Right hindlimb (tissue), 1 donor: ENCODE measurements at places on chromosomes 6 and 20.

DNA sequence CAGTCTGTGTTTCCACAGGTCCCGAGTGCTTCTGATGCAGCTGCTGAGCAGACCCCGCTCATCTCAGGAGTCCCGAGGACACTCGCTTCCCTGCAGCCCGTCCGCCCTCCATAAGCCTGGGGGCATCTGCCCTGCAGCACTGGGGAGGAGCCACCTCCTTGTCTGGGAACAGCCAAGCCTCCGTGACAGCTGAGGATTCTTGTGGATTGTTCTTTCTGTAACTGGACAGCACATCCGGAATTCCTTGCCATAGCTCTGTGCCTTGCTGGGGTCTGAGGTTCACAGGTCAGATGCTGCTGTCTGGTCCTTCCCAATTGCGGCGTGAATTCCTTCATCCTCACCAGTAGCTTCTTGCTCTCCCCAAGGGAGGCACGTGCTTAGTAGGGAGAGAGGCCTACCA lies 38.4 kb upstream of the FNDC1 start:
- no peak for DNase-seq

DNA sequence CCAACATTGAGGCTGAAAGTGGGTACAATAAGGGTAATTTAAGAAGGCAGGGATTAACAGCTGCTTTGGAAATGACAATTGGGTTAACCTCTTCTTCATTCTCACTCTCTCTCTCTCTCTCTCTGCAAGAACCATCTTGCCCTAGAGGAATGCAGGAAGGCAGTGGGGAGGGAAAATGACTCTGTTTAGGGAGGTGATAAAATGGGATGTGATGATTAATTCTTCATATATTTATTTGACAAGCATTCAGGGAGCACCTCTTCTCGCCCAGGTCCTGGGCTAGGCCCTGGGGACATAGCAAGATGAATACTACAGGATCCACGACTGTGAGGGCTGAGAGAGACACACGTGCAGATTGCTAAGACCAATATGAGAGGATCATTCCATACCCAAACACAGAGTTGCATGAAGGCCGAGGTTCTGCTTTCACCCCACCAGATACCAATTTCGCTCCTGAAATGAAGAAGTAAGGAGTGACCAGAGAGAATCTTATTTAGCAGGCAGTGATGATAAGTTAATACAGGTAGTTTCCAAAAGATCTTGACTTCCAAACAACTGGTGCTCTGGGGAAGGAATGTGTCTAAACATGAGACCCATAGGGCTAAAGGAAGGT lies 13.3 kb upstream of the PTPN1 start:
- no peak for DNase-seq

GRCh38 chr6:45727228-45727627 lies 288.4 kb downstream of the CLIC5 start:
- no peak for DNase-seq

DNA sequence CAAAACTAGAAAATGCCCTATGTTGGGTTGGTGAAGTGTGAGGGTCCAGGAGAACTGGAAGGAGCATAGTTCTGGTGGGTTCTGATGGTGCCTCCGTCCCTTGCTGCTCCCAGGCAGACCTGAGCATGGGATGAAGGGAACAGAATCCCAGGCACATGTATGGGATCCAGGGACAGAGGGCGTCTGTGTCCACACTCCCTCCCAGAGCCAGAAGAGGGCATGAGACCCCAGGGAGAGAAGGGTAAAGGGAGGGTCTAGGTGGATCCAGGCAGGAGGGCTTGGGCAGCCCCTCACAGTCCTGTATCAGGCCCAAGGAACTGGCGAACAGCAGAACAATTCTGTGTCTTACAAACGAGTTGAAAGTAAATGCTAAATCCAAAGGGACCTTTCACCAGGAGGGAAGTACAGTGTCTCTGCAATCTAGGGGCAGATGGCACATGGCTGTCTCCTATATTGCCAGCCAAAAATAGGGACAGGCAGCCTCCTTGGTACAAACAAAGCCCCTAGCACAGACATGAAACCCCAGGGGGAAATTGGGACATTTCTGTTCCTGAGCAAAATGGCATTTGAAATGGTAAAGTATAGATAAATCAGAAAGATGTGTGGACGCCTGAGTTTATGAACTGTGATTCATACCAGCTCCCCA lies 2.5 kb upstream of the BPIFA1 start:
- DNase-seq, result no peak

- no peak for DNase-seq
These were observed at the start of gene RBPJL for GRCh38 chr20:45306431-45306982. RBPJL (plus strand) TSS chr20:45306840; CDS start chr20:45306923, 83 bp downstream.

DNA sequence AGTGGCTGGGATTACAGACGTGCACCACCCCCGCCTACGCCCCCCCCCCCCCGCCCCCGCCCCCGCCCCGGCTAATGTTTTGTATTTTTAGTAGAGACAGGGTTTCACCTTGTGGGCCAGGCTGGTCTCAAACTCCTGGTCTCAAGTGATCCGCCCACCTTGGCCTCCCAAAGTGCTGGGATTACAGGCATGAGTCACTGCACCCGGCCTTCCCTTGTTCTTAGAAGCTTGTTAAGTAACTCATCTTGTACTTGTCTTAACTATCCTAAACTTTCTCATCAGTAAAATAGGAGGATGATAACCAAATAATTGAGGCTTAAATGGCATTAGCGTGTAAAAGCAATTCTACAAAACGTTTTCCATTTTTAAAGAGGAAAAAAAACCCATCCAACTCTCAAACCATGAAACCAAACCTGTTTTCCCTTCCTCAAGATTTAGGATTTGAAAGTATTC lies 4.2 kb downstream of the CDYL start:
- DNase-seq, result no peak

- no peak for DNase-seq
These were observed 14.4 kb downstream of the ADRM1 start for GRCh38 chr20:62317167-62317655.

DNA sequence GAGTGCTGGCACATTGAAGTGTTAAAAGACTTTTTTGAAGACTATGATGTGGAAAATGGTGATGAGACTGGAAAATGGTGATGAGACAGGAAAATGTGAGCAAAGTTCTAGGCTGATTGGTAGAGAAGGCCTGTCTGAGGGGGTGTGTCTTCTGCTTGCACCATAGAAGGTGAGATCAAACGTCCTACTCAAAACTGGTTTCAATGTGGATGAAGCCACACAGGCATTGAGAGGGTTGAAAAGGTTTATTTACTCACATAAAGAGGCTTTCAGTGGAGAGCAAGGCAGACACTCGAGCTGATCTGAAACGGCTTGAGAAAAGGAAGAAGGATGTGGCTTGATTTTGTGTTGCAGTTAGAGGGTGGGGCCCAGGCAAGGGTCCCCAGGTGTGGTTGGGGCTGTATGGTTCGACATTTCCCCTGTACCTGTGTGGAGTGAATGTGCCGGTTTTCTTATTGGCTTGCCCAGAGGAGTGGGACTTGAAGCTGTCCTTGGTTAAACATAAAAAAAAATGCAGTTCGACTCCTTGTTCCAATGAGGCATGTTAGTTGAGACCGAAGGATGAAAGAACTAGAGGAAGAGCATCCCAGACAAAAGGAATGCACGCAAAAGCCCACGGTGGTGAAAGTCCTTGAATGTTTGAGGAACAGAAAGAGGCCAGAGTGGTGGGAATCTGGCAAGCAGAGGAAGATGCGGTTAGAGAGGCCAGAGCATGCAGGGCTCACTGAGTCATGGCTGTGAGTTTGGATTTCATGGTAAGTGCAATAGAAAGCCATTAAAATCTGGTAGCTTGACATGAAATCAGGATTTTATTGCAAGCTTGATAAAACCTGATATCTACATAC lies 172.3 kb downstream of the EPM2A start:
- DNase-seq, result no peak

- DNase-seq, result no peak
These were observed 37.6 kb upstream of the CHMP4B start for GRCh38 chr20:33773412-33774089.

DNA sequence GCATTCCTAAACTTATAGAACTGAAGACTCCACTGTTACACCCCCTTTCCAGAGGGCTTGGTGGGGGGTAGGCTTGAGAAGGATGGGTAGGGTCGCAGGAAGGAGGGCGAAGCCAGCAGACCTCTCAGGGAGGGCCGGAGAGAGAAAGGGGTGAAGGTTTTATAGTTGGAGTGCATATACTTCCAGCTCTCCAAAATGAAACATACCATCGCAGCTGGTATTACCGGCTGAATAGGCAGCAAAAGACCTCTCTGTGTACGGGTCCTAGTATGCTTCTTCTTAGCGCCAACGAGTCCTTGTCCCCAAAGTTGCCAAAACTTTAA lies 1.0 kb upstream of the VGLL2 start:
- no peak for DNase-seq

- no peak for DNase-seq
These were observed 43.9 kb downstream of the PLCB1 start for GRCh38 chr20:8175741-8176675.

DNA sequence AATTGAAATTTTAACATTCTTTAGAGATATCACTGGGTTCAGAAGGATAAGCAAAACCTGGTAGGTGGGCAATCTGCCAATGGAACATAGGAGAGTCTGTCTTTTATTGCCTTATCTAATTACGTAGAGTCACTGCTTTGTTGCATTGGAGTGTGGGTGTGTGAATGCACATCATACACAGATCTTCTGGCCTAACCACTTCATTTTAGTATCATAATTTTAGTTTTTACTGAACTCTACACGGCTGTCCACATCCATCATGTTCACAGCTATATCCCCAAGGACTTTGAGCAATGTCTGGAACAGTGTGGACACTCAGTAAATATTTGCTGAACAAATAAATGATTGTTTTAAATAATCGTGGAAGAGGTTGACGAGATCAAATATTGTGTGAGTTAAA lies 104.6 kb upstream of the AKIRIN2 start:
- DNase-seq, result peak; percentile 40

DNA sequence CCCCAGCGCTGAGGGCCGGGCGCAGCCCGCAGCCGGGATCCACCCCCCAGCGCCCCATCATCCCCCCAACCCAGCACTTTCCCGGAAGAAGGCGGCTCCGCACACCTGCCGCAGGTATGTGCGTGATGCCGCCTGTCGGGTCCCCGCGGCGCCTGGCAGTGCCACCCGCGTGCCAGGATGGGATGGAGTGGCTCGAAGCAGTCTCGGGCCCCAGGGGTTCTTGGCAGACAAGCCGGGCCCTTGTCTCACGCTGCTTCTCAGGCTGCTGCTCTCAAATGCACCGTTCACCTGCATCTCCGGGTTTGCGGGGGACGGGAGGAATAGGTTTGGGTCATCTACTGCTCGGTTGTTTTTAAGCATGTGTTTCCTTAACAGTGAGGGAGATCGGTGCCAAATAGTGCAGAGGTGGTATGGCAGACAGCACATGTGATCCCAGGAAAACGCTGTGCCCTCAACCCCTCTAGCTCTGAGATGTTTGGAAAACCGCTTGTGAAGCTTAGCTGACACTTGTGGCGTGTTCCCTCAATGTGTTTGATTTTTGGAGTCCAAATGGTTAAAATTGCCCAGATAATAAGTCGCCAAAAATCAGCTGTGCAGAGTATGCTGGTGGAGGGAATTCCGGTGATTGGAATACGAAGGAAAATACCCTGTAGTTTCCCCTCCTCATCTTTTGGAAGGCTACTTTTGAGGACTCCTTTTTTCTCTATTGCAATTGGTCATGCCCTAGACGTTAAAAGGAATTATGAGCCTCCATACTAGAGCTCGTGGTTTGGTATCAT lies 926 bp downstream of the MYLIP start:
- DNase-seq, result peak; percentile 44

GRCh38 chr6:54907355-54907754 lies 60.8 kb downstream of the FAM83B start:
- DNase-seq, result no peak

- DNase-seq, result no peak
These were observed 299.8 kb upstream of the NOX3 start for GRCh38 chr6:155755452-155755851.

DNA sequence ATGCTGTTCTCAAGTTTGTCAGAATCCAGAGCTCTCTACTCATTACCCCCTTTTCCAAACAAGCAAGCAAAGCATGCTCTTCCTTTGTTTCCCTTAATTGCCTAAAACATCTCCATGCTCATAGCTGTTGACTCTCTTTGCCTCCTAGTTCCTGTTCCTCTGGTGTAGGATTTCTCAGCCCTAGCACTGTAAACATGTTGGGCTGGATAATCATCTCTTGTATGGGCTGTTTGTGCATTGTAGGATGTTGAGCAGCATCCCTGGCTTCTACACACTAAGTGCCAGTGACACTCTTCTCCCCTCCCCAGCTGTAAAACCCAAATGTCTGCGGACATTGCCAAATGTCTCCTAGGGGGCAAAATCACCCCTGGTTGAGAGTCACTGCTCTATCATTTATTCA lies 14.0 kb downstream of the PPARD start:
- DNase-seq, result no peak

GRCh38 chr20:63457737-63458136 lies 14.7 kb downstream of the KCNQ2 start:
- DNase-seq, result no peak

DNA sequence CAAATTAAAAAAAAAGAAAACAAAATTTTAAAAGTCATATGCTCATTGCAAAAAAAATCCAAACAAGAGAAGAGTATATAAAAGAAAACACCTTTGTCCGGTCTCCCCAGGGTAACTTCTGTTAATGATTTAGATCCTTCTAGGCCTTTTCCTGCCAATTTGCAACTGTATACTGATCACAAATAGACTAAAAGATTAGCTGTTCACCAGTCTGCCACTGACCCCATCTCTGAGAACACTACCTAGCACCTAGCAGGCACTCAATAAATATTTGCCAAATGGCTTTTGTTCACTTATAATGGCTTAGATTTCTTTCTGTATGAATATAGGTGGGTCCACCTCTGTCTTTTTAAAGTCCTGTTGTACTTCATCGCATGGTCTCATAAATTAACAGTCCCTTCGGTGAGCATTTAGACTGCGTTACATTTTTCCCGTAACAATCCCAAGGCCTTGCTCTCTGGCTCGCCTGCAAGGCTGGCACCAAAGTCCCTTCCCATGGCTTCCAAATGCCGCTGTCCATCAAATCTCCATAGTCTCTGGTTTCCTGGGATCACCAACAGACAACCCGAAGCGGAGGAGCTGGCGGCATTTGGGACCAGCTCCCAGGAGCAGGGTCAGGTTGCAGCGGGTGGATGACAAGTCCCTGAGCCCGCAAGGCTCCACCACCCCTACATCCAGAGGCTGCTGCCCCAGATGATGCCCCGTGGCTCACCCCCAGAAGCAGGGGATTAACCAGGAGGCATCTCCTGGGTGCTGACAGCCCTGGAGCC lies 11.8 kb downstream of the JPH2 start:
- peak; percentile 79 for DNase-seq

DNA sequence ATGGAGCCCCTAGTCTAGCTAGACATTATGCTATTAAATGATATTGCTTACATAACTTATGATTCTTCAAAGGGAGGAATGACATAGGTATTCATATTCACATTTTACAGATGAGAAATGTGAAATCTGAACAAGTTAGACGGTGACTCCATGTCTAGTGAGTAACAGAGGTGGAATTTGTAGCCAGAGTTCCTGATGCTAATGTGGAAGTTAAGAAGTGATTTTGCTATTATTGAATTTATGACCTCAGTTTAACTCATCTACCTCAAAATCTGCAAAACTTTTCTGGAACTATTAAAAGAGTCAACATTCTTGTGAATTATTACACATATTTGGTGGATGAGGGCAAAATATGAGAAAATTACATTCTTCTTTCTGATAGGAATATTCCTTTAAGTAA lies 347.6 kb upstream of the MMS22L start:
- no peak for DNase-seq

- no peak for DNase-seq
These were observed 4.0 kb upstream of the FERMT1 start for GRCh38 chr20:6126846-6127245.

GRCh38 chr6:47256361-47256760 lies 53.3 kb downstream of the TNFRSF21 start:
- DNase-seq, result no peak
